ENCODE measurements at places on chromosomes 6 and 20. TPM values are rescaled to one million over a fixed set of nuclear protein-coding genes. Genes with fewer than 3 reads are reported as not detected.

Gene VGLL2
- 0.99 TPM for total RNA-seq

DNA sequence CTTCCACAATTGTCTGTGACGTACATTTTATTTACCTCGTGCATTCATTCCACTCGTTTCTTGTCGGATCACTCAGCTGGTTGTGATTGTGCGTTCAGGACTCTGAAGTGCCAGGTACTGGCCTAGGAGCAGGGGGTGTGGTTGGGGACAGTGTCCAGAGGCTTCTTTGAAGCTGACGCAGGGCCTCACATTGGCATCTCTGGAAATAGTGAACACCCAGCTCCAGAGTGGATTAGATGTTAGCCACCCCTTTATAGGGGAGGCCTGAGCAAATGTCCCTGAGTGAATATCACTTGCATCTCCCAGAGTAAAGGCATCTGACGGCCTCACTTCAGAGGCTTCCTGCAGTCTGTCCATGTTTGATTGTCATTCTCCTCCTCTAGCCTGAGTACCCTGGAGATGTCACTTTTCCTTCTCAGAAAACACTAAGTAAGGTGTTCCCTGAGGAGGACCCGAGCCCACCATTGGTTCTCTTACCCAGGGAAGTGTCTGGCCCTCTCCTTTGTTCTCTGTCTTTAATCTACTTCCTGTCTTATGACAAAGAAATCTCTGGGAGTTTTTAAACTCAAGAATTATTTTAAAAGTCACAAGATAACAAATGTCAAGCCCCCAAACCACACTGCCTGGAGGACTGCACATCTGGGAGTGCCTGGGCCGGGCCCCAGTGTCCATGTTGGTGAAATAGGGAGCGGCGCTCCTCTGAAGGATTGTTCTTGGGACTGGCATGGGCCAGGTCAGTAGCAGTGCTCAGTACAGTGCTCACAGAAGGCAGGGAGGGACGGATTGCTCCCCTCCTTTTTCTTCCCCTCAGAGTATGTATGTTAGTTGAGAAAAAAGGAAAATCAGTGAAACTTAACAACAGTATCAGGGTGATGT lies 10.8 kb downstream of the STX16 start:
- no peak overlapping the region for H3K4me3 ChIP-seq
- peaks cover 15% of the 10 kb centered on the region for H3K4me1 ChIP-seq
- no peak overlapping the region for H3K27ac ChIP-seq
- no peaks in the 10 kb centered on the region for H3K27me3 ChIP-seq
- DNase-seq = no peak

DNA sequence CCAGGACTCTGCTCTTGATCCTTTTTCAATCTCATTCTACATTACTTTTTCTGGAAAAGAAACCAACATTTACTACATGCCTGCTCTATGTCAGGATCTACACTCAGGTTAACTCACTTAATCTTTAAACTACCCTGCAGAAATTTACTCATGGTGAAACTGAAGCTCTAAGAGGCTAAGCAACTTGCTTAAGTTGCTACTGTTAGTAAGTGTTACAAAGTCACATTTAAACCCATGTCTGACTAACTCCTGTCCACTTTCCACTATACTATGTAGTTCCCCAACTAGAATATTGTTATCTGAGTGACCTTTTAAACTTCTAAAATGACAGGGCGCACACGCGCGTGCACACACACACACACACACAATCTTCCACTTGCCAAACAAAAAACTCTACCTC lies 5.0 kb downstream of the CEP162 start:
- no peak overlapping the region for H3K27ac ChIP-seq
- peaks cover 9% of the 10 kb centered on the region for H3K4me1 ChIP-seq
- no peak overlapping the region for H3K4me3 ChIP-seq
- no peak for DNase-seq

GRCh38 chr6:4358414-4359107 lies 223.2 kb upstream of the ECI2 start:
- H3K36me3 ChIP-seq = no peaks in the 10 kb centered on the region
- H3K4me1 ChIP-seq = peaks cover 16% of the 10 kb centered on the region
- H3K4me3 ChIP-seq = no peak overlapping the region
- DNase-seq = peak; percentile 96
- H3K27ac ChIP-seq = peak overlapping the region; percentile 53
- no peaks in the 10 kb centered on the region for H3K27me3 ChIP-seq

DNA sequence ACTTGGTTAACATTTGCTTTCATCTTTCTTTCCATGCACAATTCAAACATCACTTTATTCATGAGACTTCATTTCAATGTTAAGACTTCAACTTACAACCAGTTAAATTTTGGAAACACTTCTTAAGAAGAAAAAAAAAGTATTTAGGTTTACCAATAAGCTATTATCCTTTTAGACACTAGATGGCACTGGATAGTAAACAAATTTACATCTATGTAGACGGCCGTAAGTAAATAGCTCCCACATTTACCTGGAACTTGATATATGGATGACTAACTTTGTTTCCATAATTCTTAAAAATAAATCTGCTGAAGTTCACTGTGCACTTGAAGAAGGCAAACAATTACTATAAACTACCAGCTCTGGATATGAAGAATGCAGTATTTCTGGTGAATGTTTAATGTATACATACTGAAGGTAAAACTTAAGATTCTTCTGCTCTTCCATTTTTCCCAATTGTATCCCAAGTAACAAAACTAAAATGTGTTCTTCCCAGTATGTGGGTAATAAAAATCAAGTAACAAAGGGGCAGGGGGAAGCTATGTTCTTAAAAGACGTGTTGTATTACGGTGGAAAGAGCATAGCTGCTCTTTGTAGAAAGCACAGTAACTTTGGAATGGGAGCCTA lies 130.6 kb upstream of the C6orf118 start:
- no peaks in the 10 kb centered on the region for H3K27me3 ChIP-seq
- H3K4me3 ChIP-seq = no peak overlapping the region
- no peak for DNase-seq
- H3K4me1 ChIP-seq = no peaks in the 10 kb centered on the region
- no peaks in the 10 kb centered on the region for H3K36me3 ChIP-seq

All from body of pancreas (tissue), 4 donors.